ENCODE measurements at places on chromosomes 3 and 15.

DNA sequence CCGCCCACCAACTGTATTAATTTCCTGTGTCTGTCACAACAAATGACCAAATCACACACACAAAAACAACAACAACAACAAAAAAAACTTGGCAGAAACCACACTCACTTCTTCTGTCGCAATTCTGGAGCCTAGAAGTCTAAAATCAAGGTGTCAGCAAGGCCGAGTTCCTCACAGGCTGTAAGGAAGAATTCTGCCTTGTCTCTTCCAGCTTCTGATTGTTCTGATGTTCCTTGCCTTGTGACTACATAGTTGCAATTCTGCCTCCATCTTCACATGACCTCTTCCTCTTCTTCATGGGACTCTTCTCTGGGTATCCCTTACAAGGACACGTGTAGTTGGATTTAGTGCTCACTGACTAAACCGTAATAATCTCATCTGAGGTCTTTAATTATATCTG, 61.4 kb downstream of the IL12A start:
- no peak for DNase-seq

- DNase-seq: no peak
Measured at GRCh38 chr3:172321035-172321434, 127.2 kb downstream of the GHSR start.

DNA sequence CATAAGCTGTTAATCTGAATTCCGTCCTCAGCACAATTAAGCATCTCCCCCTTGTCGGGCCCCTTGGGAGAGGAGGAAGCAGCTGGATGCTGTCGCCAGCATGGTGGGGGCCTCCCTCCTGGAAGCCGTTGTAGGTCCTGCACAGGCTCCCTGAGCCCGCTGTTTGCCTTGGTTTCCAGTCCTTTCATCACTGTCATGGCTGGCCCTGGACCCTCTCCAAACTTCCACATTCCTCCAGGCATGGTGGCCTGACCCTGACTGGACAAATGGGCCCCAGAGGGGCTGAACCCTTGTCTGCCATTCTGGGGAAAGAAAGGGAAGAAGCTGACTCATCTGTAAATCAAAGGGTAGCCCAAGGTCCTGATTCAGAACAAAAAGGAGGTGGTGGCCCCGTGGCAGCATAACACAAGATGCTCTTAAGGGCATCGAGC, 300.5 kb upstream of the LRRFIP2 start:
- DNase-seq: no peak

GRCh38 chr15:57821826-57822225, 115.3 kb downstream of the POLR2M start:
- DNase-seq: no peak

- DNase-seq: no peak
Measured at GRCh38 chr15:81504170-81504905, 130.3 kb upstream of the TMC3 start.

- no peak for DNase-seq
Measured at GRCh38 chr15:34223904-34224596, 766 bp upstream of the EMC4 start.

GRCh38 chr3:102398176-102398575, 36.6 kb upstream of the ZPLD1 start:
- DNase-seq: no peak

DNA sequence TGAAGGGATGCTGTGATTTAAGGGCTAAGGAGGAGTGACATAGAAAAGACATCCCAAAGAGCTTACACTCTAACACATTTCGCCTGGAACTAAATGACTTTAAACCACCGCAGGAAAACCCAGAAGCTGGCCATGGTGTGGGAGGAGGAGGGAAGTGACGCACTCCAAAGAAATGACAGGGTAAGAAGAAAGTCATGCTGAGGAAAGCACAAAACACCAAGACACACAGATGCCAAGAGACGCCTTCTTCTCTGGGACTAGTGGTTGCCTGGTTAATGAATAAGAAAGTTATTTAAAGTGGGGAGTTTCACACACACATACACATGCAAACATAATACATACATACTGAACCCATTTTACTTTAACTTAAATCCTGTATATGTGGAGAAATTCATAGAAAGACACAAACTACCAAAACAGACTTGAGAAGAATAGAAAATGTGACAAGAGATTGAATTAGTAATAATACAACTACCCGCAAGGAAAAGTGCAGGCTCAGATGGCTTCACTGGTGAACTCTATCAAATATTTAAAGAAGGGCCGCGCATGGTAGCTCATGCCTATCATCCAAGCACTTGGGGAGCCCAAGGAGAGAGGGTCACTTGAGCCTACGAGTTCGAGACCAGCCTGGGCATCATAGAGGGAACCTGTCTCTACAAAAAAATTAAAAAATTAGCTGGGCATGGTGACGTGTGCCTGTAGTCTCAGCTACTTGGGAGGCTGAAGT, 125.5 kb downstream of the NSMCE3 start:
- DNase-seq: no peak

- no peak for DNase-seq
Measured at GRCh38 chr3:153448151-153448829, 286.3 kb downstream of the RAP2B start.

GRCh38 chr3:186418671-186419145, 56.7 kb upstream of the DGKG start:
- DNase-seq: no peak

DNA sequence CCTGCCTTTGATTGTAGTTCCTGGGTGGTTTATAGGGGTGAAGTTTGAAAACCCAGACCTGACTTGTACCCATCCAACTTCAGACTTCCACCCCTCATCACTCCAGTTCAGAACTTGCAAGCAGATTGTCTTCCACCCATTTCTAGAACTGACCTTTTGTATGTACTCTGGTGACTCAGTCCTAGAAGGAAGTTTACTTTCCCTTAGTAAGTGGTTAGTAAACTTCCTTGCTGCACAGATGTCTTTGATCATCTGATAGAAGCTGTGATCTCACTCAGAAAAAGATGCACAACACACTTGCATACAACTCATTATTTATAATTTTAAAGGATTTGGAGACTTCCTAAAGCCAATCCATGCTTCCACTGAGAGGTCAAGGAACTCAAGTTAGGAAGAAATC, 368.0 kb downstream of the MFSD1 start:
- DNase-seq: no peak

GRCh38 chr3:25520926-25521559, 93.0 kb downstream of the RARB start:
- DNase-seq: no peak

GRCh38 chr3:111594205-111594604, 941 bp downstream of the ZBED2 start:
- DNase-seq: no peak

GRCh38 chr3:3578718-3579117, 220.5 kb upstream of the LRRN1 start:
- DNase-seq: no peak

- DNase-seq: no peak
Measured at GRCh38 chr3:185208823-185209222, 45.0 kb downstream of the EHHADH start.

- no peak for DNase-seq
Measured at GRCh38 chr3:134384963-134385362, 10.7 kb upstream of the AMOTL2 start.

DNA sequence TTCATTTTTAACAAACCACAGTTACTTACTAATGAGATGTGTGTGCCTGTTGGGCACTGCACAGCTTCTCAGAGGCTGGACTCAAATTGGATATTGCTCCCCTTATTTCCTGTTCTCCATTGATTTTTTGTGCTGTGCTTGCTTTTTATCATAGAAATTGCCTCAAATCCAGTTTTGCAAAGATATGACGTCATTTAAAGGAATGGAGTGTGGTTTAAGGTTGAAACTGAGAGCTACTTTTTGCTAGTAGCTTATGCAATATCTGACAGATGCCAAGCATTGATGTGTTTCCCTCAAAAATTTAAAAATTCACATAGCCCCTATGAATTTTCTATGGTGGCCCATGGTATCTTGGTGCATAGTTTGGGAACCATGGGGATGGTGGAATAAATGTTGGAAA, 67.7 kb upstream of the ROPN1 start:
- DNase-seq: no peak

DNA sequence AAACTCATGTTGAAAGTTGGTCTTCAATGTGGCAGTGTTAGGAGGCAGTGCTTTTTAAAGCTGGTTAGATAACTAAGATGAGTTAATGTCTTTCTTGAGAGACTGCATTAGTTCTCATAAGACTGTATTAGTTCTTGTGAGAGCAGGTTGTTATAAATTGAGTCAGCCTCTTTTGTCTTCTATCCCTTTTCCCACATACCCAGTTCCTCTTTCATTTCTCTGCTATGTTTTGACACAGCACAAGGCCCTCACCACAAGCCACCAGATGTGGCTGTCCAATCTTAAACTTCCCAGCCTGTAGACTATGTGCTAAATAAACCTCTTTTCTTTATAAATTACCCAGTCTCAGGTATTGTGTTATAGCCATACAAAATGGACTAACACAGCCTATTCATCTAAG, 94.6 kb upstream of the SNTN start:
- no peak for DNase-seq

DNA sequence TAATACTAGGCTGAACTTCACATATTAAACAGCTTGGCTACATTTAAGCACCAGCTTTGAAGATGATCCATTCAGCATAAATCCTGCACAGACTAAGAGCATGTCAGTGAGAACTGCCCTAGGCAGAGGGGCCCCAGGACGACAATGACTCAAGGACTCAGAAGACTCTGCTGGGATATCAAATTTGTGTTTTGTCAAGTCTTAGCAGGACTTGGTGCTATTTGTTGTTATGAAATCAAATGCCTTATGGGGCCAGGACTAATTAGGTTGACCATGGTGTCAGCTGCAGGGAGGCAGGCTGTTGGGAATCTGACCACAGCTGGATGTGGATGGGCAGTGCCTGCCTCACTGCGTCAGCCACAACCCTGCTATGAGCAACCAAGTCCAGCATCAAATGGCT, 91.8 kb downstream of the RYR3 start:
- no peak for DNase-seq

DNA sequence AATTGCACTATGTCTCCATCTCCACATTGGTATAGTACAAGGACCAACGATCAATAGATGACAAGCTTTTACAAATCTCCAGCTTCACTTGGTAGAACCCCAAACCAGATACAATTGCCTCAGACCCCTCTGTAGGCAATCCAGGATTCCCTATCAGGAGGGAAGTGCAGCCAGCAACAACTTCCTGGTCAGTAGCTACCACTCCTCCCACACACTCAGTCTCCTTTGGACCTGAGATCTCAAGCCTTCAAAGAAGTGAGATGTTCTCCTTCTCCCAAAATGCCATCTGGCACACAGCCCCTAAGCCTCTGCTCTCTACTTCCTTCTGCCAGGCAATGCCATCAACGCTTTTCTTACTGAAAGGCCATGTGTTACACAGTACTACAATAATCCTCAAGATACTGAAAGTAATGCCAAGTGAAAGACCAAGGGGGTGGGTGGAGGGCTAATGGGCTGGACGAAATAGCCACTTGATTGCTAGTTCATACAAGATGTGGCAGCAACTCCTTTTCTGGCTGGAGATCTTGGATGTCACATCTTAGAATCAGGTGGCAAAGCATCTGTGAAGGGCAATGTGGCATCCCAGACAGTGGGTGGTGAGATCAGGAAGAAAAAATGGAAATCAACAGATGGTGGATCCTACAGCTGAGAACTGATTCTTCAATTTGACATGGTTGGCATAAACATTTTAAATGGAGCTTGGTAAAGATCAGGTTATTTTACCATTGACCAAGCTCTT, 75.3 kb upstream of the ACP3 start:
- DNase-seq: no peak
